CD4-positive, alpha-beta T cell (primary cell): ENCODE measurements at places on chromosomes 6 and 20.

DNA sequence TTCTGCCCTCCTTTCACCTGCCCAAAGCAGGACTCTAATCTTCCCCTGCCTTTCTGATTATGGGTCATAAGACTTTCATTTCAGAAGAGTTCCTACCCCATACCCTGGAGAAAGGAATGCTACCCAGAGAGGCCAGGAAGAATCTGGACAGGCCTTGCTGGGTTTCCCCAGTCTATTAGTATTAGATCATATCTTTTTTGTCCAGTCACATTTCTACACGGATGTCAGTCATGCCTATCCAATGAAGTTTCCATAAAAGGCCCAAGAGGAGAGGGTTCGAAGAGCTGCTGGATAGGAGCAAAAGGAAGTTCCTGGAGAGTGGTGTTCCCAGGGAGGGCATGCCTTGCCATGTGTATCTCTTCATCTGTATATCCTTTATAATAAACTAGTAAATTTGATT lies 3.2 kb downstream of the POLH start:
- DNase-seq = no peak

- no peak for DNase-seq
These were observed 197.1 kb upstream of the RIN2 start for GRCh38 chr20:19560881-19561480.

- no peak for DNase-seq
These were observed 431.7 kb upstream of the MAP3K7 start for GRCh38 chr6:91018586-91018985.

DNA sequence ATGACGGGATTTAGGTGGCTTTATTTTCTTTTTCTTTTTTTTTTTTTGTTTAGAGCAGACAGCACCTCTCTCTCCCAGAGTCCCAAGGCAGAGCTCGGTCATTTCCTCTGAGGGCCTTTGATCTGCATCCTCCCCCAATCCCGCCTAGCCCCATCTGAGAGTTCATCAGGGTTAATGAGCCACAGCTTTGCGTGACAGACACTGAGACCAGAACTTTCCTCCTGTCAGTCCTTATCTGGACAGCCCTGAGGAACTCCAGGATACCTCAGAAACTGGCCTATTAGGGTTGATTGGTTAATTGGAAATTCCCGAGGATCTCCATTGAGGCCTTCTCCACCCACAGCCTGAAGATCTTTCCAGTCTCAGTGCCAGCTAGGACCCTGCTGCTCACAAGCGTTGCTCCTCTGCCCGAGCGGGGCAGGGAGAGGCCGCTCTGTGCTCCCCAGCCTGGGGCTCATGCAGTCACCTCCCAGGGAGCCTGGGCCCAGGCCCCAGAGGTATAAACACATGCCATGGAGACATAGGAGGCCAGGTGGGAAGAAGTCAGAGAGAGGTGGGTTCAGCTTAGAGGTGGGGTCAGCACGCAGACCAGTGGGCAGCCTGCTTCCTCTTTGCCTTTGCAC lies 1.4 kb upstream of the LRRN4 start:
- no peak for DNase-seq

GRCh38 chr6:16413399-16413798 lies 175.0 kb downstream of the GMPR start:
- DNase-seq = no peak

GRCh38 chr20:17580895-17581294 lies 11.0 kb downstream of the DSTN start:
- no peak for DNase-seq

DNA sequence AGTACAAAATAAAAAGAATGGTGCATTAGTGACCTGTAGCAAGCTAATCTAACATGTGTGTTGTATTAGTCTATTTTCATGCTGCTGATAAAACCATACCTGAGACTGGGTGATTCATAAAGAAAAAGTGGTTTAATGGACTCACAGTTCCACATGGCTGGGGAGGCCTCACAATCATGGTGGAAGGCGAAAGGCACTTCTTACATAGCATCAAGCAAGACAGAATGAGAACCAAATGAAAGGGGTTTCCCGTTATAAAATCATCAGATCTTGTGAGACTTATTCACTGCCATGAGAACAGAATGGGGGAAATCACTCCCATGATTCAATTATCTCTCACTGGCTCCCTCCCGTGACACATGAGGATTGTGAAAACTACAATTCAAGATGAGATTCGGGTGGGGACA lies 45.4 kb upstream of the AIG1 start:
- DNase-seq = peak; percentile 42

GRCh38 chr6:122734529-122735395 lies 44.8 kb upstream of the FABP7 start:
- no peak for DNase-seq

DNA sequence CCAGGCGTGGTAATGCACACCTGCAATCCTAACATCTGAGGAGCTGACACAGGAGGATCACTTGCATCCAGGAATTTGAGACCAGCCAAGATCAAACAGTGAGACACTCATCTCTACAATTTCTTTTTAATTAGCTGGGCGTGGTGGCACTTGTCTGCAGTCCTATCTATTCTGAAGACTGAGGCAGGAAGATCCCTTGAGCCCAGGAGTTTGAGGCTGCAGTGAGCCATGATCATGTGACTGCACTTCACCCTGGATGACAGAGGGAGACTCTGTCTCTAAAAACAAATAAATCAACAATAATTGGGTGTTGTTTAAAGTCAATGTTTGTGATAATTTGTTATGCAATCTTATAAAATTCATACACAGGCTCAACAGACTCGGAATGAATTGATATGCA lies 18.0 kb upstream of the HLA-A start:
- DNase-seq = no peak

GRCh38 chr6:35305117-35305516 lies 7.5 kb downstream of the DEF6 start:
- DNase-seq = peak; percentile 7

GRCh38 chr6:106534564-106534982 lies 94.7 kb downstream of the RTN4IP1 start:
- no peak for DNase-seq

DNA sequence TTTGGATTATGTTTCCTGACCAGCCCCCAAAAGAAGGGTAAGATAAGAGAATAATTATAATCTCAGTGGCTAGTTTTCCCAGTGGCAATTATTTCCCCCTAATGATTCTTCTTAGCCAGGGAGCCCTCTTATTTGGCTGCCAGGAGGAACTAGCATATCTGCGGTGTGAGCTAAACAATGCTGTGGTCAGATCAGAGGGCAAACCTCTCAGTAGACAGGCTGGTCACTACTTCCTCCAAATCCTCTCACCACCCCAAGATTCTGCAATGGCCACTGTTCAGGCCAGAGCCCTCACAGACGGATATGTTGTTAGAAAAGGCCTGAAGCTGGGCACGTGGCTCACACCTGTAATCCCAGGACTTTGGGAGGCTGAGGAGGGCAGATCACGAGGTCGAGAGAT lies 273.4 kb upstream of the SASH1 start:
- no peak for DNase-seq
